Mammary microvascular endothelial cell (primary cell): ENCODE measurements at places on chromosomes 12 and 14. TPM values are rescaled to one million over a fixed set of nuclear protein-coding genes. Genes with fewer than 3 reads are reported as not detected.

The TESPA1 gene
- total RNA-seq, result not detected in 2 replicates

The GPD1 gene
- total RNA-seq, result not detected in 2 replicates

The RNASE3 gene
- not detected in 2 replicates for total RNA-seq

The DDIT3 gene
- 12.1 and 15.1 TPM in 2 replicates for total RNA-seq

The GARIN6 gene
- total RNA-seq, result not detected in 2 replicates

The PTGDR gene
- not detected in 2 replicates for total RNA-seq

The WNT1 gene
- not detected in 2 replicates for total RNA-seq

The VRTN gene
- not detected in 2 replicates for total RNA-seq

The LALBA gene
- total RNA-seq, result not detected in 2 replicates

The CFL2 gene
- total RNA-seq, result 73.4 and 90.7 TPM in 2 replicates
